ENCODE measurements at places on chromosomes 7 and 10. TPM values are rescaled to one million over a fixed set of nuclear protein-coding genes. Genes with fewer than 3 reads are reported as not detected.

DNA sequence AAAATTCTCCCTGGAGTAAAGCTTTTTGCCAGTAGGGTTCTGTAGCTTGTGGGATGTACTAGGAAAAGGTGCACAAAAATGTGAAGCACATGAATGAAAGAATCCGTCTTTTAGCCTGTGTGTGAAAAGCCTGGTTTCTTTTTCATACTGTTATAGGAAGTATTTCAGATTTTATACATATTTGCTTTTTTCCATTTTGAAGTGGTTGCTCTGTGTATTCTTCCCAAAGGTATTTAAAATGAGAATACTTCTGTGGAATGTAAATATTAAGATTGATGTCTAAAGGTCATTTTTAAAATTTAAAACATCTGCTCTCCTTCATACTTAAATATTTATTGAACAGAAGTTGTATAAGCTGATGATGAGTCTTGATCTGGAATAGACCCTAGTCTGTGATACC is 96.8 kb downstream of the CDK14 start:
- H3K4me1 ChIP-seq = no peaks in the 10 kb centered on the region
- H3K36me3 ChIP-seq = no peaks in the 10 kb centered on the region
- no peak for DNase-seq
- H3K27me3 ChIP-seq = no peaks in the 10 kb centered on the region

GRCh38 chr10:79405995-79406515 is 39.4 kb downstream of the ZCCHC24 start:
- DNase-seq = no peak
- H3K36me3 ChIP-seq = no peaks in the 10 kb centered on the region
- no peak overlapping the region for H3K27ac ChIP-seq
- H3K4me1 ChIP-seq = peaks cover 62% of the 10 kb centered on the region

DNA sequence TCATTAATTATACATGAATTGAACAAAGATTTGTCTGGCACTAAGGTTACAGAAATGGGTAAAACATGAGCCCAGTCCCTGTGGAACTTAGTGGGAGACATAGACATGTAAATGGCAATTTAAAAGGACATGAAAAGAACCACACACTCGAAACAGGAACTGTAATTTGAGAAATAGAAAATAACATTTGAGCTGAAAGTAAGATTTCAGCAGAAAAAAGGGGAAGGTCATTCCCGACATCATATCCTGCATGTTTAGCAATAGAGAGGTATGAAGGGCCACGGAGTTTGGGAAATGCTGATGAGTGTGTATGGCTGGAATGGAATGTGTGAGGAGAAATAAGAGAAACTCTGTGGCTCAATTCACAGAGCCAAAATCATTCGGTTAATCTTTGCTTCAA is 175.4 kb upstream of the AHR start:
- H3K4me1 ChIP-seq = no peaks in the 10 kb centered on the region
- H3K4me3 ChIP-seq = no peak overlapping the region
- H3K36me3 ChIP-seq = no peaks in the 10 kb centered on the region
- DNase-seq = no peak
- H3K27ac ChIP-seq = no peak overlapping the region
- no peaks in the 10 kb centered on the region for H3K27me3 ChIP-seq

GRCh38 chr7:42753811-42754363 is 158.0 kb downstream of the C7orf25 start:
- H3K4me3 ChIP-seq = no peak overlapping the region
- no peak for DNase-seq
- H3K36me3 ChIP-seq = no peaks in the 10 kb centered on the region
- no peaks in the 10 kb centered on the region for H3K4me1 ChIP-seq
- peak overlapping the region; percentile 67 for H3K27ac ChIP-seq
- H3K27me3 ChIP-seq = no peaks in the 10 kb centered on the region

DNA sequence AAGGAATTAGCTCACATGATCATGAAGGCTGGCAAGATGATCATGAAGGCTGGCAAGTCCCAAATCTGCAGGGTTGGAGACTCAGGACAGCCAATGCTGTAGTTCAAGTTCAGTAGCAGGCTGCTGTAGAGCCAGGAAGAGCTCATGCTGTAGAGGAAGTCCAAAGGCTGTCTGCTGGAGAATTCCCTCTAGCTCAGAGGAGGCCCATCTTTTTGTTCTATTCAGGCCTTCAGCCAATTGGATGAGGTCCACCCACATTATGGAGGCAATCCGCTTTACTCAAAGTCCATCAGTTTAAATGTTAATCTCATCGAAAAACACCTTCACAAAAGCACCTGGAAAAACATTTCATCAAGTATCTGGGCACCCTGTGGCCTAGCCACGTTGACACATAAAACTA is 24.8 kb upstream of the FAM171A1 start:
- no peaks in the 10 kb centered on the region for H3K36me3 ChIP-seq
- no peak overlapping the region for H3K4me3 ChIP-seq
- DNase-seq = no peak
- H3K27ac ChIP-seq = no peak overlapping the region
- no peaks in the 10 kb centered on the region for H3K27me3 ChIP-seq

DNA sequence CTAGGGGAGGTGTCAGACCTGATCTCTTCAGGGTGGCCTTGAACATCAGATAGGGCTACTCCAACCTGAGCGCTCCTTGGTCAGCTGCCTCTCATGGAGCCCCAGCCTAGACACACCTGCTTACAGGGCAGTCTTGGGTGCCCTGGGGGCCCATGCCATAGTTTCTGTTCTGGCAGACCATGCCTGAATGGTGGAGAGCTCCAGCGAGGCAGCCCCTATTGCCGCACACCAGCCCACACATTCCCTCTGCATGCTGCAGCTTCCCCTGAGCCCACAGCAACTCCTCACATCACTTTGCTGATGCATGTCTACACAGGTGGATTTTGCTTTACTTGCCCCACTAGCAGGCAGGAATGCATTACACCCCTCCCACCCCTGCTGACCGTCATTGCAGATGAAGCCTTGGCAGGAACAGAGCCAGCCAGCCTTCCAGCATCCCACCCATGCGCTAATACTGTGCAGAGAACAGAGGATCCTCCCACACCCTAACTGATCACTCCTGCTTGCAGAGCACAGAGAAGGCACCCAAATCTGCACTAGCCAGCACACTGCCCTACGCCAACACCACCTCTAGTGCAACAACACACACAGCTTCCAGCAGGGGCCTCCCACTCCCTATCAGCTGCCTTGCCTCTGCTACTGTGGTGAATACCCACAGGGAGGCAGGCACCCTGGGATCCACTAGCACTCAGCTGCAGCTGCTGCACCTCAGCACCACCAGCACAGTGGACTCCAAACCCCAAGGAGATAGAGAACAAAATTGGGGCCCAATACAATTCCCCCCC is 43.0 kb upstream of the GRM3 start:
- no peaks in the 10 kb centered on the region for H3K27me3 ChIP-seq
- H3K27ac ChIP-seq = no peak overlapping the region
- H3K36me3 ChIP-seq = no peaks in the 10 kb centered on the region

GRCh38 chr7:19648791-19649190 is 60.0 kb downstream of the POLR1F start:
- H3K27me3 ChIP-seq = no peaks in the 10 kb centered on the region
- no peaks in the 10 kb centered on the region for H3K36me3 ChIP-seq
- H3K4me3 ChIP-seq = no peak overlapping the region
- DNase-seq = no peak
- no peak overlapping the region for H3K27ac ChIP-seq

The ATG9B gene
- total RNA-seq = 0.76 TPM

The LIPJ gene
- total RNA-seq = 0.48 TPM

The NRBF2 gene
- total RNA-seq = 4.1 TPM

The ACTR3C gene
- total RNA-seq = 8.6 TPM

The VIPR2 gene
- 5.6 TPM for total RNA-seq

All from uterus (tissue), 4 donors.